CD8-positive, alpha-beta memory T cell (primary cell): ENCODE measurements at places on chromosomes 2 and 18. TPM values are rescaled to one million over a fixed set of nuclear protein-coding genes. Genes with fewer than 3 reads are reported as not detected.

ASXL3 gene
- total RNA-seq: not detected

REV1 gene
- 30.0 TPM for total RNA-seq

HOXD13 gene
- total RNA-seq: not detected

TMSB10 gene
- 1,121 TPM for total RNA-seq

ROCK2 gene
- total RNA-seq: 22.9 TPM

FARSB gene
- total RNA-seq: 57.0 TPM

FKBP1B gene
- 2.5 TPM for total RNA-seq

CYP27A1 gene
- total RNA-seq: 1.2 TPM

SANBR gene
- 3.7 TPM for total RNA-seq

CCDC74B gene
- total RNA-seq: 0.84 TPM

CRYGC gene
- not detected for total RNA-seq

UNC80 gene
- not detected for total RNA-seq

MAPK4 gene
- total RNA-seq: not detected

CFAP221 gene
- not detected for total RNA-seq

TIGD1 gene
- 6.5 TPM for total RNA-seq

CD207 gene
- not detected for total RNA-seq

ZNF804A gene
- total RNA-seq: not detected

EMX1 gene
- 0.82 TPM for total RNA-seq

ALKAL2 gene
- total RNA-seq: not detected

DLX2 gene
- total RNA-seq: 0.16 TPM

KIF5C gene
- total RNA-seq: 19.8 TPM

MAP3K19 gene
- not detected for total RNA-seq

DNAJC5G gene
- total RNA-seq: not detected

TCF23 gene
- total RNA-seq: not detected

ARHGEF4 gene
- 0.51 TPM for total RNA-seq

KCNIP3 gene
- total RNA-seq: not detected

ENOSF1 gene
- total RNA-seq: 45.9 TPM

ANKRD23 gene
- 3.8 TPM for total RNA-seq

TSPYL6 gene
- total RNA-seq: not detected

SOWAHC gene
- 0.11 TPM for total RNA-seq
